ENCODE measurements at places on chromosomes 2 and 18.

- no peak for DNase-seq
These were observed 276.9 kb downstream of the CAMKMT start for GRCh38 chr2:44638649-44639048.

DNA sequence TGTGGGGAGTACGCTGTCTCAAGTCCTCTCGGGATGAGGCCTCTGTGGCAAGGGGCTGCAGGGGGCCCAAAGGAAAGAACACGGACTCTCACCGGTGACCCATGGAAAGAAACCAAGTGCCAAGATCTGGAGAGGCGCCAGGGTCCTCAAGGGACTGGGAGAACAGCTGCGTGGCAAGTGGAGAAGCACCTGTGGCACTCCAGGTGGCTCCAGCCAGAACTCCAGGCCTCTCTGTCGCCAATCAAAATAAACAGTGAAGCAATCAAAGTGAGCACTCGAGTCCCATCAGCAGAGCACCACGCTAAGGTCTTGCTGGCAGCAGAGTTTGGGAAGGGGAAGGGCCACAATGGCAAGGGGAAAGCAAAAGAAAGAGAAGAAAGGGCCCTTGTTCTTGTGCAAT is 54.7 kb downstream of the BCL2 start:
- no peak for DNase-seq

GRCh38 chr2:142223309-142223708 is 92.5 kb upstream of the LRP1B start:
- DNase-seq = no peak

- no peak for DNase-seq
These were observed 165.2 kb upstream of the COL3A1 start for GRCh38 chr2:188808947-188809355.

GRCh38 chr2:227491386-227491785 is 19.4 kb downstream of the AGFG1 start:
- no peak for DNase-seq

GRCh38 chr2:218500501-218501060 is 67.6 kb downstream of the USP37 start:
- no peak for DNase-seq

DNA sequence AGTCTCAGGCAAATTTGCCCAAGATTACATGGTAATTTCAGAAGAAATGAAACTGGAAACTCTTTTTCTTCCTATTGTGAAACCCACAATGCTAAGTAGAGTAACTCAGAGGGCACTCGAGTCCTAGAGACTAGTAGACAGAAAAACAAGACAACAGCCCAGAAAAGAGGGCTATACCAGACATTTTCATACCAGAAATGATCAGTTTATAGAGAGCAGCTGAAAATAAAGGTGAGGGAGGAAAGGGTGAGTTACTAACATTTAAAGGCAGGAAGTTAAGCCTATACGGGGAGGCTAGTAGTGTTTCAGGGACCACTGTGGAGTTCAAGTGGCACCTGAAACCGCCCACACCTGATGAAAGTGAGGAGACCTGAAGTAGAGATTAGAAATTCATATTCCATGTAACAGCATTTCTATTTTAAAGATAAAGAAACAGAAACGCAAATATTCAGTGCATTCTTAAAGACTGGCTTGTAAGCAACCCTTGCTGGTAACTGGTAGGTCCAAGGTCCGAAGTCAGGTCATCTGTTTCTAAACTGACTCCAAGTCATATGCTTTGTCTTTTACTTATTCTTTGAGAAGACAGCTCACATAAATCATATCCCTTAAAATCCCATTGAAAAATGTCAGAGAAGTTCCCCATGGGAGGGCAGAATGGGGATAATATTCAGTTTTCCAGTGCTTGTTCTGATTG is 145.1 kb upstream of the ITGB6 start:
- no peak for DNase-seq

DNA sequence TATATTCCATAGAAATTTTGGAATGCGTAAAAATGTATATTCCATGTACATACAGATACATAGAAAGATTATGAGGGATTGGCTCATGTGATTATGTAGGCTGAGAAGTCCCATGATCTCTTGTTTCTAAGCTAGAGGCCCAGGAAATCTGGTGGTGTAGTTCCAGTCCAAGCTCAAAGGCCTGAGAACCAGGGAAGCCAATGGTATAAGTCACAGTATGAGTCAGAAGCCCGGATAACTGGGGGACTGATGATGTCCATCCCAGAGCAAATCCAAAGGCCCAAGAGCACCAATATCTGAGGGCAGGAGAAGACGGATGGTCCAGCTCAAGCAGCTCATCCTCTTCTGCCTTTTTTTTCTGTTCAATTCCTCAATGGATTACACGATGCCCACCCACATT is 385.0 kb upstream of the KLHL29 start:
- no peak for DNase-seq

- no peak for DNase-seq
These were observed 11.2 kb upstream of the GYPC start for GRCh38 chr2:126644630-126645191.

GRCh38 chr2:197195518-197195917 is 115.1 kb downstream of the ANKRD44 start:
- no peak for DNase-seq

DNA sequence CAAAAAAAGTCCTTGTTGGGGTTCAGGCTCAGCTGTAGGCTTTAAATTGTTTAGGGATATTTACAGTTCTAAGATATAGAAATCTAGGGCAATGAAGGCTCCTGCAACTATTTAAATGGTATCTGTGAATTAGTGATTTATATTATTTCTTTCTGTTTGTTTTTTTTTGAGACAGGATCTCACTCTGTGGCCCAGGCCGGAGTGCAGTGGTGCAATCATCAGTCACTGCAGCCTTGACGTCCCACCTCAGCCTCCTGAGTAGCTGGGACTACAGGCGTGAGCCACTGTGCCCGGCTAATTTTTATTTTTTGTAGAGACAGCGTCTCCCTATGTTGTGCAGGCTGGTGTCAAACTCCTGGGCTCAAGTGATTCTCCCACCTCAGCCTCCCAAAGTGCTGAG is 32.3 kb upstream of the NDUFV2 start:
- DNase-seq = no peak

GRCh38 chr2:207967121-207967520 is 58.2 kb downstream of the PLEKHM3 start:
- no peak for DNase-seq

GRCh38 chr2:142179686-142180085 is 48.9 kb upstream of the LRP1B start:
- DNase-seq = no peak
